Left lobe of liver (tissue), 2 donors: ENCODE measurements at places on chromosomes 2 and 18.

GRCh38 chr18:37225279-37225678, 340.3 kb downstream of the CELF4 start:
- no peak for DNase-seq

DNA sequence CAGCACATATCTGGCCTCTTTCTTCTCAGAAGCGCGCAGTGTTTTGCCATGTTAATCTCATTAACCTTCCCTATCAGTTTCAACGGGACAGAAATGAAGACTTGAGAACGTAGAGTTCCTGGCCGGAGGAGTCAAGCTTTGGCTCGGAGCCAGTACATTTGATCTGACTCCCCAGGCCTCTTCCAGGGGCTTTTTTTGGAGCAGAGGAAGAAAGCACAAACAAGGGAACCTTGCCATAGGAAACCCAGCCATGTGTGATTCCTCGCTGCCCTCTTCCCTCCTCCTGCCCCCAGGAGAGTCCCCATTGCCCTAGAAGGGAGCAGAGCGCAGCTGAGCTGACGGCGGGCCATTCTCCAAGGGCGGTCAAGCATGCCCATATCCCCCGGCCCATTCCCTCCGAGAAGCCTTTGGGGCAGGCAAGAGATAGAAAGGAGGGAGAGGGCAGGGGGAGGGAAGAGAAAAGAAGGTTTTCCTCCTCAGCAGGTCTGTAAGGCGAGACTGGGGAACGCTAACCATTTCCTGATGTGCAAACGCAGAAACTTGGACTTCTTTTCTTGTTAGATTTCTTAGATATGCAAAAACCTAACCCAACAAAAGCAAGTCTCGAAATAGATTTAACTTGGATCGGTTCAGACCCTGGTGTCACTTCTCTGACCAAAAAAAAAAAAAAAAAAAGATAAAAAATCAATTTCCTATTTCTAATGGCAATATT, 63.7 kb upstream of the POU3F3 start:
- no peak for DNase-seq

- DNase-seq = no peak
Measured at GRCh38 chr2:120267348-120267747, 14.7 kb downstream of the RALB start.

DNA sequence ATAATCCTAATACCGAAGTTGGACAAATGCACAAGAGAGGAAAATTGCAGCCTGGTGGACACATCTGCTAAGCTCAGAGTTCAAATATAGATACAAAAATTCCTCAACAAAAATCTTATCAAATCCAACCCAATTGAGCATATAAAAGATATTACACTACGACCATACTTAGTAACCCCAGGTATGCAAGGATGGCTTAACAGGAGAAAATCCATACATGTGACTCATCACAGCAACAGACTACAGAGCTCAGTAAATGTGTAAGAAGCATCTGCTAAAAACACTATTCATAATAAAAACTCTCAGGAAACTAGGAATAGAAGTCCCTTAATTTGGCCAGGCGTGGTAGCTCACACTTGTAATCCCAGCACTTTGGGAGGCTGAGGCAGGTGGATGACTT, 28.3 kb downstream of the HS6ST1 start:
- DNase-seq = no peak

DNA sequence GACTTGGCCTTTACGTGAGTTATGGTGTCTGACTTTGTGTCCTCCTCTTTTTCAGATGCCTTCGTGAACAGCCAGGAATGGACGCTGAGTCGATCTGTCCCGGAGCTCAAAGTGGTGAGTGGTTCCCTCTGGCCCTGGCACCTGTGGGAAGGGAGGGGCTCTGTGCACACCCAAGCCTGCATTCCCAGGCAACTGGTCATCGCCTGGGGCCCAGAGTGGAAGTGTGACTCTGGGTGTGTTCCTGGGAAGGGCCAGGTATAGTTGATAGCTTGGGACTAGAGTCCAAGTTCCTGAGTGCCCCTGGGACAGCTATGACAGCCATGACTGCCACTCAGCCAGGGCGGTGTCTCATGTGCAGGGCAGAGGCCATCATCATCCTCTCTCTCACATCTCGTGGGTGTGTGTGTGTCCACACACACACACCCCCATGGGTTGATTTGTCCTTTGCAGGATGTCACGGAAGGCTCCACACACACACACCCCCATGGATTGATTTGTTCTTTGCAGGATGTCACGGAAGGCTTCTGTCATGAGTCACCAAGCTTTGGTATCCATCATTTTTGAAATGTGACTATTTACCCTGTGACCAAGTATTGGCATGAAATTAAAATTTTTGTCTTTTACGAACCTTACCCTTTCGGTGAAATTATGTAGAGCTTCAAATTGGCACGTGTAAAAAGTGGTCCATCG, 215.4 kb downstream of the AGAP1 start:
- DNase-seq = no peak

- DNase-seq = no peak
Measured at GRCh38 chr2:16394986-16395550, 270.6 kb downstream of the CYRIA start.

- DNase-seq = no peak
Measured at GRCh38 chr2:69175790-69176715, 163.1 kb downstream of the ANTXR1 start.
